NCI-H1417 treated with DMSO at 0.1 percent for 48 hours (cell line): ENCODE measurements at places on chromosomes 12 and 14.

- DNase-seq: no peak
Measured at GRCh38 chr14:36818794-36819384, 157.2 kb downstream of the PAX9 start.

- DNase-seq: no peak
Measured at GRCh38 chr14:90440021-90440451, 43.2 kb downstream of the CALM1 start.

DNA sequence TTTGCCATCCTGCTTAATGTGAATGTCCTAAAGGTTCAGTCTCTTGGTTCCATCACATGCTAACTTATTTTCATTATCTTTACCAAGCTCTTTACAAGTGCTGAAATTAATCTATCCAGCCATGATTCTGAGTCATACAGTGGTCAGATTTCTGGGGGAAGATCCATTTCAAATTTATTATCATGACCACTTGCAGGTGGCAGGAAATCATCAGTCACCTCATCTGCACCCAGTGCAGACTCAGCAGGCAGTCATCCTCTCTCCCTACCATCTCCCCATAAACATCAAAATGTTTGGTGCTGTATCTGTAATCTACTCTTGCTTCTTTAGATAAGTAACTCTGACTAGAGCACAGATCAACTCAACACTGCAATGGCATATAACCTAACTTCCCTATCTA is 23.5 kb downstream of the ATG14 start:
- DNase-seq: no peak

GRCh38 chr12:111993292-111994150 is 19.4 kb downstream of the TMEM116 start:
- DNase-seq: no peak

DNA sequence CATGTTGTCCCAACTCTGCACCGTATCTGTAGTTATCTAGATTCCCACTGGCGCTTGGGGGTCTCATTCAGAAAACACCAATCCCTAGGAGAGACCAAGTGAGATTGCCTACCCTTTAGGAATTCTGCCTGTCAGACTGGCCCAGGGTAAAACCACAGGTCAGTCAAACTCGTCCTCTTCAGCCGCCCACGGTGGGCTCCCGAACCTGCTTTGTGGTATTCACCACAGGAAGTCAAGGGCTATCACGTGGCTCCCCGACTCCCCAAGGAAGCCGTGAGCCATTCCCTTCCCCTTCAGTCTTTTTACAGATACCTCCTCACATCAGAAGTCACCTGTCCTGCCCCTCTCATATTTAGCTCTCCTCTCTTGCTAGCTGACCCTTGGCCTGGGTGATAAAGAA is 159.9 kb downstream of the EGLN3 start:
- DNase-seq: no peak

DNA sequence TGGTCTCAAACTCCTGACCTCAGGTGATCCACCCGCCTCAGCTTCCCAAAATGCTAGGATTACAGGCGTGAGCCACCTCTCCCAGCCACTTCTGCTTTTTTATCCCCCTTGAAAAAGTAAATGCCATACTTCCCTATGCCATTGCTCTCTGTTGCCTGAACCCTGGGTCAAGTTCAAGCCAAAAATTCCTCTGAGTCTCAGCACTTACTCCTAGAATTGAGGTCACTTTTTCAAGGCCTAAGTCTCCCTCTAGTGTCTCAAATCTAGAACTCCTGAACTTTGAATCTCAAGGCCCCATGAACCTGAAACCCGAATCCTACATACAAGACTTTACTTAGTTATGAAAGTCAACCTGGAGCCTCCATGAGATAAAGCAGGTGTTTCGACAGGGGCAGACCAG is 1.4 kb upstream of the APOBEC1 start:
- DNase-seq: no peak

GRCh38 chr14:97441740-97442362 is 644.7 kb downstream of the VRK1 start:
- DNase-seq: no peak

- DNase-seq: no peak
Measured at GRCh38 chr12:15130541-15130940, 90.7 kb downstream of the RERG start.

DNA sequence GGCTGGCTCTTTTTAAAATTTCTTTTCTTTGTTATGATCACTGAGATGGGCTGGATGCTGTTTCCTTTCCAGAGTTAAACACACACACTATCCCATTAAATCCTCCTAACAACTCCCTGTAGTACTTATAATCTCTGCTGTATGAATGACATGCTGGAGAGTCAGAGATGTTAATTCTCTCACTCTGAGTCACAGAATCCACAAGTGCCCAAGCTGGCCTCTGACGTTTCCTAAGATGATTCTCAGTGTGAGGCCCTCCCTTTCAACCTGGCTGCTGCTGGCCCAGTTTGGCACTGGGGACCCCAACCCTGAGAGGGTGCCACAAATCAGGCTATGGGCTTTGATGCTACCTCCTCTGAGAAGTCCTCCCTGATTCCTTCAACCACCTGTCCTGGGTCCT is 5.4 kb downstream of the NOS1 start:
- no peak for DNase-seq

GRCh38 chr12:131119936-131120335 is 166.2 kb downstream of the ADGRD1 start:
- DNase-seq: no peak

DNA sequence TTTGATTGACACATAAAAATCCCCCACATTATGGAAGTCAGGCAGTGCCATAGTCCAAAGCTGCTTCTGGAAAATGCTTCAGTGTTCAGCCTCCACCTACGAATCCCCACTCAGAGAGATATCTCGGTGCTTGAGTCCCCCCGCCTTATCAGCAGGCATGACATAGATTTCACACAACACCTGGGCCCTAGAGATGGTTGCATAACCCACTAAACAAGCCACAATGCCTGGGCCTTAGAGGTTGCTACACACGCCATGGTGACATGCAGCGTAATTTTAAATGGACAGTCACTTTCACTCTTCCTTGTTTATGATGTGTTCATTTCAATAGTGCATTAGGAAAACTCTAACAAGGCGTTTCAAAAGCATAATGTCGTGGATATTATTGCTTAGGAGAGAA is 38.0 kb downstream of the CCDC60 start:
- no peak for DNase-seq

- no peak for DNase-seq
Measured at GRCh38 chr14:79064214-79064613, 894.0 kb downstream of the NRXN3 start.

DNA sequence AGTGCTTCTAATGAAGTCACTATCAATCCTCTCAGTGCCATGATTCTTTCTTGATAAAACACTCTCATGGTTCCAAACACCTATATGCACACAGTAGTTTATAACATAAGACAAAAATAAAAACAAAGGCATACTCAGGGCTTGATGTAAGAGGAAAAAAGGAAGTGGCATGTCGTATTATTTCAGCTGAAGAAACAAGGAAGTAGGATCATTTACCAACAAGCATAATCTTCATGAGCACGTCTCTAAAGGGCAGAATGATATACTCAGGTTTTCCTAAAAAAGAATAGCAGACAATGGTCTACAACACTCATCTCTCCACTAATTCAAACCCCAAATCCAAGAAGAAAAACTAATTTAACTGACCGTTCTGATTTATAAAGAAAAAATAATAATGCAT is 33.9 kb downstream of the NUMB start:
- DNase-seq: no peak

DNA sequence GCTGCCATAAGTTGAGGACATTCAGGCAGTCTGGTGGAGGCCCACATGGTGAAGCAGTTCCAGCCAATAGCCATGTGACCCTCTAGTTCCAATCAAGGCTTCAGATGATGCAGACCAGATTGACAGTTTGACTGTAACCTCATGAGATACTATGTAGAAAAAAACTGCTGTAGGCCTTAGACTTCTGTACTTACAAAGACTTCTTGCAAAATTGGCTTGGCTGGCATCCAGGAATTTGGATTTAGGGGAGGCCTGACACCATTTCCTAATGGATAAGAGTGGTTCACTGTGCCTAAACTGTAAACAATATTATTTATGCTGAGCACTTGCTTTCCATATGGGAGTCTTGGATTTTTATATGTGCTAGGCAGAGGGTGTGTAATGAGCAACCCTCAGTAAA is 76.4 kb downstream of the RGS6 start:
- DNase-seq: no peak

DNA sequence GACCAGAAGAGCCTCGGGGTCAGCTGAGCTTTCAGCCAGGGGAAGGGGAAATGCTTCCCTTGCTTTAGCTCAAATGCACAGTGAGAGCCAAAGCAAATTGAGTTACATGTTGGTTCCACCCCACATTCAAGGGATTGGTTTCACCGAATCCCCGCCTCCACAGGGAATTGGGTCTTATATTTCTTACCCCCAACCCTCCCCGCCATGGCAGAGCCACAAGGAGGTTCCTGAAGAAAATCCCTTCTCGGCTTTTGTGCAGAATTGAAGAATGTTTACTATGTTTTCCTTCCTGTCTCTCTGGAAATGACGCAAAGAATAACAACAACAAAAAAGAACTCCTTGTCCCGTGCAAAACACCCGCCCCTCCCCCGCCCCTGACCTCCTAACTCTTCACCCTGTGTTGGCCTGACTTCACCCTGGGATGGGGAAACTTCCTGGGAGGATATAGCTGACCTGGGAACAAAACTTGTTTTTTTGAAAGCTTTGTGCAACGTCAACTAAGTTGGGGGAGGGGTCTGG is 21.9 kb upstream of the CIPC start:
- no peak for DNase-seq
